ENCODE measurements at places on chromosomes 13 and 19.

- no peak for DNase-seq
These were observed 428.5 kb downstream of the SPRY2 start for GRCh38 chr13:79912403-79912802.

DNA sequence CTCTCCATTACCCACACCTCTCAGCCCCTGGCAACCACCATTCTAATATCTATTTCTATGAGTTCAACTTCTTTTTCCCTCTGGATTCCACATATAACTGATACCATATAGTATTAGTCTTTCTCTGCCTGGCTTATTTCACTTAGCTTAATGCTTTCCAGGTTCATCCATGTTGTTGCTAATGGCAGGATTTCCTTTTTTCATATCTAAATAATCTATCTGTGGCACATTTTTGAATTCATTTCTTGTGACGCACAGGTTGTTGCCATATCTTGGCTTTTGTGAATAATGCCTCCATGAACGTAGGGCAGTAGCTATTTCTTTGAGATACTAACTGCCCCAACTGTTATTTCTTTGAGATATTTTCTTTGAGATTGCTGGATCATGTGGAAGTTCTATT lies 235.6 kb downstream of the SPRY2 start:
- no peak for DNase-seq

- DNase-seq, result peak; percentile 66
These were observed 13.2 kb upstream of the CREB3L3 start for GRCh38 chr19:4140237-4140711.

DNA sequence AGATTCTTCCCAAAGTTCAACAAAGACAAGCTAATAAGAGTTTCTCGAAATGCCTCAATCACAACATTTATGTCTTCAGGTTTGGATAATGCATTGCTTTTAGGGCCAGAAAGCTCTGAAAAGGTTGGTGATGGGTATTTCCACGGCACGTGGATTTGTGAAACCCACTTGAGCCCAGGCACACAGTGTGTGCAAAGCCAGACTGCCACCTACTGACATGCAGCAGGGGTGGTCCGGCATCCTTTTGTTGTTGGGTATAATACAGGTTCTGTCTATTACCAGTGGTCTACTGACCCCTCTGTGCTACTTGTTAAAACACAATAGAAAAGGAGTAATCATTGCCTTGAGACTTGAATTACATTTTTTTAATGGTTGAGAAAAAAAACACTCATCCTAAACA lies 225.6 kb downstream of the RAP2A start:
- DNase-seq, result no peak

DNA sequence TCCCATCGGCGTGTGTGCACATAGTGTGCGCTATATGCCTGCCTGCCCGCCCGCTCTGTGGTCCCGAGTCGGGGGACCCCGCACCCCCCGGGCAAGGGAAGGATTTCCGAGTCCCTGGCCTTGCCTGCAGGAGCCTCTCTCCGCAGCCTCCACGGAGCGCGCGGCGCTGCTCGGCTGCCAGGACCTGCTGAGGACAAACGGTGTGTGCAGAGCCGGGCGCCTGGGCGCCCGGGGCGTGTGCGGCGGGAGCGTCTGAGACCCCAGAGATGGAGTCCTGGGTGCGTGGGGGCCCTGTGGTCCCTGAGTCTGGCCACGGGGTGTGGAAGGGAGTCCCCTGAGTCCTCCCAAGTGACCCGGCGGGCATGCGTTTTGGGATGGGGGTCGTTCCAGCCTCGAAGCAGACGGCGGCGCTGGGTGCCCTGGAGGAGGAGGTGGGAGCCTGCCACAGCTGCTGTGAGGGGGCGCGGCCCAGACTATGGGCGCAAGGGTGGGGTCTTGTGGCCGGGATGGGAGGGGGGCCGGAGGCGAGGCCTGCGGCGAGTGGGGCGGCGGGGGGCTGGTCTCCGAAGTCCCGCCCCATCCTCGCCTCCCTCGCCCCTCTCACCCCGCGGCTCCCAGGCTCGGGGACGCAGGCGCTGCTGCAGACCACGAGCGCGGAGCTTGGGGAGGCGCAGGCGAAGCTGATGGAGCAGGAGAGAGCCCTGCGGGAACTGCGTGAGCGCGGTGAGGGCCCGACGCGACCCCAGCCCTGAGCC lies 25.3 kb downstream of the CLEC4M start:
- DNase-seq, result no peak

Data from hematopoietic multipotent progenitor cell treated with erythropoietin and hydrocortisone succinate and interleukin-3 and kit ligand, for 17 days (in vitro differentiated cells).